ENCODE measurements at places on chromosomes 4 and X.

DNA sequence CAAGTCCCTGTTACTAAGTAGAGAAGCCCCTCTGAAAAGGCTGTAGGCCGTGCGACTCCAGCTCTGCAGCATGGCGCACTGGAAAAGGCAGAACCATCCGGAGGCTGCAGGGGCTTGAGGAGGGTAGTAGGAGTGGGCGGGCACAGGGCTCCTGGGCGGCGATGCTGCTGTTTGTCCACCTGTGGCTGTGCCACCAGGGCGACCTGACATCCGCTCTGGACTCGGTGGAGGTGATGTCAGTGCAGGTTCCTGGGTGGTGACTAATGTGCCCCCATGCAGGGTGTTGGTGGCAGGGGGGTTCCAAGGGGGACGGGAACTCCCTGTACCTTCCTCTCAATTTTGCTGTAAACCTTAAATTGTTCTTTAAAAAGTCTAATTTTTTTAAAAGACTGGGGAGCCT is 58.3 kb downstream of the PCGF3 start:
- no peak for DNase-seq

DNA sequence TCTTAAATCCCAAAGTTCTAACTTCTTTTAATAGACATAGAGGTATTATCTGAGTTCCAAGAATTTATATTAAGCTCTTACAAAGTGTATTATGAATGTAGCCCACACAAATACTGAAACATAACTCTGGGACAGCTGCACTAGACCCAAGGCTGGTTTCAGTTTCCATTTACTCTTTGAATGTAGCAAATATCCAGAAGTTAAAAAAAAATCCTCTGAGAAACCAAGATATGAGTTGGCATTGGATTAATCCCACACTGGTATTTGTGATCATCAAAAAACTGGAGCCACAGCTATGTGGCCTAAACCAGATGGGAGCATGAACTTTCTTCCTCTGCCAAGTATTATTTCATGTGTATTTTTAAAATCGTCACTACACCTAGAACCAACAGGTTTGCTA is 23.6 kb upstream of the SMPX start:
- peak; percentile 2 for DNase-seq

GRCh38 chr4:100839712-100840111 is 321.9 kb upstream of the EMCN start:
- no peak for DNase-seq

DNA sequence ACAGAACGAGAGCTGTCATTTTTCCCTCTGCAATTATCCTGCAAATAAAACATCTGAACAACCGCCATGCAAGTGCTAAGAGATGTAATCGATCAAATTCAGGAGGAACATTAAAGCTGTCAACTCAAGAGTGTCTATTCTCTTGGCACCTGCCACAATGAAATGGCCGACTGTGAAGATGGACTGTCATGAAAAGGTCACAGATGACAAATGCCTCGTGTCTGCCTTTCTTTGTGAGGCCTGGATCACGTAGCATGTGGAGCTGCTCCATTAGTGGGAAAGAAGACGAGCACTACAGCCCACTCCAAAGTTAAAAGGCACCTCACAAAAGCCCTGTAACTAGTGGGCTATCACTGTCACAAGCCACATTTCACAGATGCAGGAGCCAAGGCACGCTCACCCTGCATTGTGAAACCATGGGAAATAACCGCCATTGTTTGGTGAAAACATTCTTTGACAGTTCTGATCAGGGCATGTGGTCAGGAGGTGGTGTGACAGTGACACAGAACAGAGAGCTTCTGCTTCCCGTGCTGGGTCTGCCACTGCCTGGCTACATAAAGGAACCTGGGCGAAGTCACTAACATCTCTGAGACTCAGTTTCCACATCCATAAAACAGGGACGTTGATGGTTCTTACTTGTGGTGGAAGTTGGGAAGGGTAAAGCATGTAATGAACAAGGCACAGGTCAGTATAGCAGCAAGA is 98.9 kb downstream of the EVC2 start:
- DNase-seq, result no peak

- DNase-seq, result no peak
Observed at GRCh38 chr4:25065932-25066590, 35.3 kb upstream of the LGI2 start.

GRCh38 chrX:109782994-109783700 is 50.1 kb upstream of the ACSL4 start:
- no peak for DNase-seq

GRCh38 chr4:8040607-8041006 is 100.9 kb upstream of the AFAP1 start:
- no peak for DNase-seq

- DNase-seq, result no peak
Observed at GRCh38 chrX:105526431-105526830, 295.9 kb upstream of the NRK start.

GRCh38 chr4:174521800-174522182 is 497 bp downstream of the HPGD start:
- no peak for DNase-seq

DNA sequence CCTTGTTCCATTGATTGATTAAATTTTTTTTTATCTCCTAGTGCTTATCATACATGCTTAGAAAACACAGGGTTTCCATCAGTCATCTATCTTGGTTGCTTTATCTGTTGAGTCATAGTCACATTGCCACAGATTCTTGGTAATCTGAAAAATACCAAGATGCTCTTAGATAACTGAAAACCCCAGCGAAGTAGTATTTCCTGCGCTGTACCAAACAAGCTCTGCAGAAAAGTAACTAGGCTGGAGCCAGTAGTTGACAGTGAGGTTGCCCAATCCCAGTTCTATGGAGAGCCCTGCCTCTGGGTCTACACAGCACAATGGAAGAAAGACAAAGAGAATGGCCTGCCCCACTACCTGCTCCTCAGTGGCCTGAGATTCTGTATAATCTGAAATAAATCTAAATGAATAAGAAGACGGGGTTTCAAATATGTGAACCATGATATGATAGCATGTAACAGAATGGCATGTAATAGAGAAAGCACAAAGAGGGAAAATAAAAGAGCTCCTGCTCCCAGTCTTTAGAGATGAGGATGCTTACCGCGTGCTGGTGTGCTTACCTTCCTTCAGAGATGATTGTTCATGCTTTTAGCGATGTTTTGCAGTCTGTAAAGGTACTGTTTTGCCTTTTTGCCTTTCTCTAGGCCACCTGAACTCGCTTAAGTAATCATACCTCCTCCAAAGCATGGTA is 55.3 kb upstream of the RAPGEF2 start:
- no peak for DNase-seq

DNA sequence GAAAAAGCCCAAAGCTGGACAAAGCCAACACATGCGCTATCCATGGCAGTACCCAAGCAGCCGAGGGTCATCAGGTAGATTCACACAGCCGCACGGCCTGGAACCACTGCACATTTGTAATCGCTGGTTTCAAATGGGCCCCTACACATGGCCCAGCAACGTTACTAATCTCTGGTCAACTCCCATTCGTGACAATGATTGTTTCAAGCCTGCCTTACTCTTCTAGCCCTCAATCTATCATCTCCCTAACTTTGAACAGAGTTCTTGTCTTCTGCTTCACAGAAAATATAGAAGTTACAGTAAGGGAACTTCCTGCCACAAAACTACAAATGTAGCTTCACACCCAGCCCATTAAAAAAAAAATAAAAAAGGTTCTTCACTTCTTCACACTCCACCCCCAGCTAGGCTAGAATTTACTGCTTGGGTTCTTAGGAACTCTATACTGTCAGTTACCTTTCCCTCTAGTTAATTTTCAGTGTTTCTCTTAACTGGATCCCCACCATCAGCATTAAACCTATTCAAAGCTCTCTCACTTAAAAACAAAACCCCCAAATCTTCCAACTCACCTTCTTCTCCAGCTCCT is 24.2 kb downstream of the CASP3 start:
- no peak for DNase-seq

DNA sequence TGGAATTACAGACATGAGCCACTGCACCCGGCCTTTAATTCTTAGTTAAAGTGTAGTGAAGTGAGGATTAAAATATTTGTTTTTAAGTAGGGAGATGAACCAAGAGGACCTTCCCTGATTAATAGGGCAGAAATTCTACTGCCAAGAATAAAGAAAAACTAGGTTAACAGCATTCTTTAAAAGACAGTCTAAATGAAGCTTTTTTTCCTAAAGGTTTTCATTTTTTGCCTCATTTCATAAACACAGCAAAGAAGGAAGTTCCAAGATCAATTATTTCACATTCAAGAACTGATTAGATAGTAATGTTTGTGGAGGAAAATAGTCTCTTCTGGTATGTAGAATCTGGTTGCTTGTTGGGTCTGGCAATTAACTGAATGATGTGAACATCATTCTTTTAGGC is 112.1 kb upstream of the ARSJ start:
- DNase-seq, result no peak

DNA sequence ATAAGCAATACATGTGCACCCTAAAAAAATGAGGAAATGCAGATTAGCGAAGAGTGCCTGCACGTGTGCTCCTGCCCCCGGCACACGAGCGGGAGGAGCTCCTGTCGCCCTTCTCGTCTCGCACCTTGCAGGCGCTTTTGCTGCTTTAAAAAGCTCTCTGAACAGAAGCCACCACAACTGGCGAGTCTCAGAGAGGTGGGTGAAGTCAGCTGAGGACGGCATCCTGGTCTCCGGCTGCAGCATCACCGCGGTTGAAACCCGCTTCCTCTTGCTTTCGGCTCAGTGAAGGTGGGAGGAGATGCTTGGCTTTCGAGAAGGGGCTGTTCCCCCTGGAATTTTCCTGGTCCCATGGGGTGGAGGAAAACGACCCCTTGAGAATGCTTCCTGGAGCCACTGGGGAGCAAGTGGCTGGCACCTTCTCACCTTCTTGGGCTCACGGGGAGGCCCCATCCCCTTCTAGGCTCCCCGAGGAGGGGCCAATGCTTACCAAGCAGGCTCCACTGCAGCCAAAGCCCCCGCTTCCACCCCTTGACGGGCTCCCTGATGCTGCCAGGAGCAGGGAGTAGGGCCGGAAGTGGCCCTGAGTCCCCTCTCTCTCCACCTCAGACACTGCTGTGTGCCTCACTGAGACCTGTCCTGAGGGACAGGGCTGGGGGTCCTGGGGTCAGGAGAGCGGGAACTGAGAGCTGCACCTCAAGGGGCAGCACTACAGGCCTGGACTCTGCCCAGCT is 29.2 kb upstream of the MXD4 start:
- DNase-seq, result no peak

DNA sequence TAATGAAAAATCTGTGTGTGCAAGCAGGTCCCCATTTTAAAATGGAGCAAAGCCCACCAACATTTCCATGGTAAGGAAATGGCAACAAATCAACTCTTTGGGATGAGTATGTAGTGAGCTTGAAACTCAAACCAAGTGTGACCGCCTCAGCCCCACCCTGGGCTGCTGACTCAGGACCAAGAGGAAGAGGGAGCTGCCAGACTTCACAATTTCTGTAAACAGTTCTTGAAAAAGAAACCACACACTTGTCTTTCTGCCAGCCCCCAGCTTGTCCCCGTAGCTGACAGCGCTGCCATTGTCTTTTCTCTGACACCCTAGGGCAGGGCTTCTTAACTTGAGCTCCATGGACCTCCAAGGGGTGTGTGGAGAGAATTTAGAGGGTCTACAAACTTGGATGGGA is 10.3 kb downstream of the RTL5 start:
- DNase-seq, result peak; percentile 66

DNA sequence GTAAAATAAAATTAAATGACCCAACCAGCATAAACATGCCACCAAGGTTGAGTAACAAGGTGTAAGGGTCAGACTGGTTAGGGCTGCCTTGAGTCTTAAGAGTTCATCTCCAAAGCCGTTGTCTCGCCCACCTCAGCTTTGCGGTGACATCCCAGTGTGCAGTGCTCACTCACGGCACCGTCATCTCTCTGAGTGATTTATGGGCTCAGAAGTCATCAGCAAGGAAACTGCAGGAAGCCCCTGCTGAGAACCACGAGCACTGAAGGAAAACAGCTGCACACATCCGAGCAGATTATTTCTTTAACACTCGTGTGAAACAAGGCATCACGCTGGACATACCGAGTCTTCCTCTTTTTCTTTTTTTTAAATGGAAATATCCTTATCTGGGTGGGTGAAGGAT is 411.1 kb downstream of the TRIML1 start:
- no peak for DNase-seq

DNA sequence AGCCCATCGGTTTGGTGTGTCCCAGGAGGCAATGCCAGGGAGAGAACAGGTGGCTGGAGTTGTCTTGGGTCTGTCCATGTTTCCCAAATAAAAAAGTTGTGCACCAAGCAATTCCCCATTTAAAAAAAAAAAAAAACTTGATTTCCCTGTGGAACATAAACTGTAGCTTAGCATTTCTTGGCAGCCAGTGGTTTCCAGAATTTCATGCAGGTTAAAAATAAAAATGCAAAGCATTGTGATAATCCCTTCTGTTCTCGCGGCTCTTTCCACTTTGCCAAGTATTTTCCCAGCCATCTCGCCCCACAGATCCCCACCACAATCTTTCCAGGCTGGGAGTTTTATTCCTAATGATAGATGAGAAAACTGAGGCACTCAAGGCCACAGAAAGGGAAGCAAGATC is 51.4 kb upstream of the MSX1 start:
- no peak for DNase-seq

GRCh38 chrX:40933132-40933705 is 152.0 kb upstream of the USP9X start:
- DNase-seq, result no peak

DNA sequence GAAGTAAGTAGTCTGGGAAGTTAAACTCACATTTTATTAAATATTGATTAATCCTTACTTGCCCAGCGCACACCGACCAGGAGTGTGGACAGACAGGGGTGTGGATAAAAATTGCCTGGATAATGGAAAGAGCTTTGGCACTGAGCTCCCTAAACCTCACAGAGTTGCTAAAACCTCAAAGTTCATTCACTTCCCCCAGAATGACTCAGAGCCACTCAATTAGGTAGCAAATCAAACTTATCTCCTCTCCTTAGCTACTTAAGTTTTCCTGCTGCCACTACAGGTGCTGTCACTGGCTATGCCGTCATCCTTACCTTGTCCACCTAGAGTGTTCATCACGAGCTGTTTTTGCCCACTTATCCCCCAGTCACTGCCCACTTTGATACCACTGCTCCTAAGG is 27.0 kb upstream of the MID1IP1 start:
- no peak for DNase-seq

GRCh38 chr4:90904021-90904420 is 776.8 kb downstream of the CCSER1 start:
- DNase-seq, result no peak

DNA sequence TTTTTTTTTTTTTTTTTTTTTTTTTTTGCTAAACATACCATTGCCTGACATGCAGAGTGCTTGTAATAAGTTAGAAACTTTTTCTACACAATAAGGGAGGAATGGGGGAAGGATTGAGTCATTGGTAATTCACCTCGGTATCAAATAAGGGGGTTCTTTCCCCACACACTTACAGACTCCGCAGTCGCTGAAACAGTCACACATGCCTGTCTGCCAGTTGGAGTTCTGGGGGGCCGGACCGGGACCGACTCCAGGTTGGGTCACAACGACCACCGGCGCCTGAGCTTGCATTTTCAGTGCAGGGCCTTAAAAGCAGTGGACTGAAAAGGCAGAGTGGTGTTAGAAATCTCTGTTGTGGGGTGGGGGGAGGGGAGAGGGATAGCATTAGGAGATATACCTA is 6.9 kb downstream of the PLAC8 start:
- DNase-seq, result no peak

GRCh38 chr4:96120206-96120605 is 280.3 kb downstream of the PDHA2 start:
- no peak for DNase-seq

GRCh38 chr4:185020293-185020808 is 2.1 kb downstream of the HELT start:
- no peak for DNase-seq
